RWPE2 (cell line): ENCODE measurements at places on chromosomes 7 and 10.

- H3K4me1 ChIP-seq: peaks cover 35% of the 10 kb centered on the region
- no peak within 1 kb of the TSS for H3K4me3 ChIP-seq
- DNase-seq: no peak
- no peaks in the 10 kb centered on the region for H3K36me3 ChIP-seq
- H3K27ac ChIP-seq: peak within 1 kb of the TSS; percentile 57
Measured at GRCh38 chr10:73590881-73591799, at the start of gene USP54. USP54 (minus strand) TSS chr10:73591342; CDS start chr10:73575658, 15,684 bp downstream.

- H3K4me1 ChIP-seq: no peaks in the 10 kb centered on the region
- no peak for DNase-seq
- no peaks in the 10 kb centered on the region for H3K36me3 ChIP-seq
- no peak overlapping the region for H3K4me3 ChIP-seq
- no peaks in the 10 kb centered on the region for H3K27me3 ChIP-seq
- no peak overlapping the region for H3K27ac ChIP-seq
Measured at GRCh38 chr10:76190634-76191270, 759.3 kb downstream of the LRMDA start.

- H3K27ac ChIP-seq: no peak overlapping the region
- peaks cover 7% of the 10 kb centered on the region for H3K36me3 ChIP-seq
- DNase-seq: no peak
- H3K4me1 ChIP-seq: peaks cover 29% of the 10 kb centered on the region
Measured at GRCh38 chr7:55556031-55556430, 16.3 kb downstream of the VOPP1 start.

DNA sequence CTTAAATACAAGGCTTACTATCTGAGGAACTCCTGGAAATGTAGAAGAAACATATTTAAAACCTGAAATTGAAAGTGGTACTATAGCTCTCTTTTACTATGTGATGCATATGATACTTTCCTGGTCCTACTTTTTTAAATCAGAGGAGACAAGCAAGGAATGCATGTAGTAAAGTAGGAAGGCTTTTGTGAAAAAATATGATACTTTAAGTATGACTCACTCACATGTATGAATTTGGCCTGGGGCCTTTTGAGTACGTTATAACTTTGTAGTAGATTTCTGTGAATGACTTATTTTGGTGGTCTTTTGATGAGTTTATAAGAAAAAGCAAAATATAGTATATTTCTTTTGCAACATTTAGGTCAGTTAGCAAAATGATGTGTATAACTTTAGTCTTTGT is 53.8 kb downstream of the TAX1BP1 start:
- no peak overlapping the region for H3K4me3 ChIP-seq
- no peak for DNase-seq
- H3K27me3 ChIP-seq: no peaks in the 10 kb centered on the region
- H3K4me1 ChIP-seq: no peaks in the 10 kb centered on the region

DNA sequence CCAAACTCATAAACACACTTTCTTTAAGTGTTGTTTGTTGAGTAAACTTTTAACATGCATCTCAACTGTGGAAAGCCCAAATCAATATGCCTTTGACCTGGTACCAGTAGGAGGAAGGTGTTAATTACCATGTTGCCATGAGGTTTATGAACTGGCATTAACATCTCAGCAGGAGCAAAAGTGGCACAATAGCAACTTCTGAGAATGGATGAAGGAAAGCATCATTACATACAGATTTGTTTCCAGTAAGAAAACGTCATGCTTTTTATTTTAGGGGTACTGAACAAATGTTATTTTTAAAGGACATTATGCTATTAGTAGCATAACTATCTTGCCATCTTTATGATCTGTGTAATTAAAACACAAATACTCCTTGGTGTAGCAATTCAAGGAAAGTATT is 51.1 kb downstream of the ARMC3 start:
- H3K4me3 ChIP-seq: no peak overlapping the region
- no peaks in the 10 kb centered on the region for H3K36me3 ChIP-seq
- no peak for DNase-seq
- H3K27ac ChIP-seq: no peak overlapping the region
- H3K4me1 ChIP-seq: no peaks in the 10 kb centered on the region

DNA sequence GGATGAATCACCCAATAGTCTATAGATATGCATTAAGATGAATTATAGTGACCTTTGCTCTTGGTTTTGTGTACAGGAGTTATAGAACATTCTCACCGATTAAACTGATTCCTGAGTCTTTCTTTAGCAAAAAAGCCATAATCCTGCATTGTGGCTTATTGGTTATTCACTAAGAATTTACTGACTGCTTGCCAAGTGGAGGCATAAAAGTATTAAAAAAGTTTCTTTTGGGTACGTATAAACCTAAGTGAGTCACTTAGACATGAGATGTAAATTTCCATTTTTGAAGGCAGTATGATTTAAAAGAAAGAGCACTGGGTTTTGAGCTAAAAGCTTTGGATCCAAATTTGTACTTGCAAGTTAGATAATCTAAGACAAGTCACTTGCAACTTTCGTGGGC is 100.7 kb downstream of the CDK6 start:
- no peak overlapping the region for H3K4me3 ChIP-seq
- H3K27me3 ChIP-seq: no peaks in the 10 kb centered on the region
- H3K36me3 ChIP-seq: peaks cover 19% of the 10 kb centered on the region
- H3K27ac ChIP-seq: peak overlapping the region; percentile 21

DNA sequence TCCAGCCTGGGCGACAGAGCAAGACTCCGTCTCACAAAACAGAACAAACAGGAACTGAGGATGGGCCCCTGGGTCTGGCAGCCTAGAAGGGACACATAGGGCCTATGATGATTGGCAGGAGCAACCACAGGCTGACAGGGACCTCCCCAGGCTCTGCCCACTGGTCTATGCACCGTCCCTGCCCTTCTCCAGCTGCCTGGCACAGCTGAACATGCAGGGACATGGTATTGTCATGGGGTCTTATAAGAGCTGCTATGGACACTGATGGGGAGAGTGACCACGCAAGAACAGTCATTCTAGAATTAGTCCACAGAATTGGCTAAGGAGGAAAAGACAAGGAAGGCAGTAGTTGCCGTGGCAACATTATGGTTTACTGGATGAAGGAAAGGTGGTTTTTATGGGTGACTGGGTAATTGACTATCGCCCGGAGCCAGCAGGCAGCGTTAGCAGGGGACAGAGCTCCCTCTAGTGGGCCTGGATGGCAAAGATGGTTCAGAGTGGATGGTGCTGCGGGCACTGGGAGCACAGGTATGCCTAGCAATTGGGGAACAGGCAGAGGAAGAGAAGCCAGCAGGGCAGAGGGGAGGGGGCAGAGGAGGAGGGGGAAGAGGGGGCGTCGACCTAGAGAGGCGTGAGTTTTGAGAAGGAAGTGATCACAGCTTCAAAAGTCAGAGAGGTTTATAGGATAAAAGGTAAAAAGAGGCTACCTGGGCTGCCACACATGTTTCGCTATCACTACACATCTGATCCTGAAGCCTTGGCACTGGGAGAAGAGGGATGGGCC is 7.8 kb upstream of the TRIM56 start:
- H3K27ac ChIP-seq: no peak overlapping the region
- no peaks in the 10 kb centered on the region for H3K4me1 ChIP-seq
- no peaks in the 10 kb centered on the region for H3K27me3 ChIP-seq
- H3K4me3 ChIP-seq: no peak overlapping the region
- DNase-seq: peak; percentile 78

- H3K4me3 ChIP-seq: no peak overlapping the region
- peaks cover 3% of the 10 kb centered on the region for H3K36me3 ChIP-seq
- no peaks in the 10 kb centered on the region for H3K27me3 ChIP-seq
- no peak for DNase-seq
- H3K27ac ChIP-seq: no peak overlapping the region
- peaks cover 4% of the 10 kb centered on the region for H3K4me1 ChIP-seq
Measured at GRCh38 chr7:139650429-139651100, 127.1 kb downstream of the CLEC2L start.

GRCh38 chr10:12644380-12645144 is 295.2 kb downstream of the CAMK1D start:
- DNase-seq: no peak
- no peaks in the 10 kb centered on the region for H3K4me1 ChIP-seq
- H3K4me3 ChIP-seq: no peak overlapping the region
- no peaks in the 10 kb centered on the region for H3K36me3 ChIP-seq

- no peak overlapping the region for H3K4me3 ChIP-seq
- no peaks in the 10 kb centered on the region for H3K36me3 ChIP-seq
- DNase-seq: no peak
- no peaks in the 10 kb centered on the region for H3K27me3 ChIP-seq
Measured at GRCh38 chr7:30913821-30914515, 2.3 kb downstream of the AQP1 start.

- no peak for DNase-seq
- H3K27ac ChIP-seq: no peak overlapping the region
- no peak overlapping the region for H3K4me3 ChIP-seq
- no peaks in the 10 kb centered on the region for H3K4me1 ChIP-seq
- no peaks in the 10 kb centered on the region for H3K36me3 ChIP-seq
Measured at GRCh38 chr10:47253651-47254375, 46.2 kb upstream of the GDF10 start.

- H3K27me3 ChIP-seq: peaks cover 2% of the 10 kb centered on the region
- H3K4me1 ChIP-seq: no peaks in the 10 kb centered on the region
- no peaks in the 10 kb centered on the region for H3K36me3 ChIP-seq
- H3K27ac ChIP-seq: no peak overlapping the region
- H3K4me3 ChIP-seq: no peak overlapping the region
Measured at GRCh38 chr7:117565226-117565625, 85.4 kb downstream of the CFTR start.

DNA sequence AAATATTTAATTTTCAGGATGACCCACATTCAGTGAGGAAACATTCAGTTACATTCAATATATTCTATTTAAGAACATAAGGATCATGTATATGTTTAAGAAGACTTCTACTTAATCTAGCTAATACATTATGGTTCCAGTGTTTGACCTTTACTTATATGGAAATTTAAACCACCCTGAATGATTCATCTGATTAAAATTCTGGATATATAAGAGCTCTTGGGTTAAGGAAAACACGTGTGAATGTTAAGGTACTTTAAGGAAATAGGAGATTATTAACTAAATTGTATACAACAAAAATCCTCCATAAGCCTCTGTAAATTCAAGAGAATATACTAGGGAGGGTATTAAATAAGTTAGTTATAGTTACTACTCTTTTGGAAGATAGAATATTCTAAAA is 40.9 kb downstream of the HDAC9 start:
- H3K4me3 ChIP-seq: no peak overlapping the region
- no peaks in the 10 kb centered on the region for H3K4me1 ChIP-seq
- no peak overlapping the region for H3K27ac ChIP-seq
- no peaks in the 10 kb centered on the region for H3K27me3 ChIP-seq
- DNase-seq: no peak

GRCh38 chr7:148589640-148590039 is 926 bp upstream of the C7orf33 start:
- H3K27me3 ChIP-seq: no peaks in the 10 kb centered on the region
- DNase-seq: no peak
- no peaks in the 10 kb centered on the region for H3K4me1 ChIP-seq
- no peak overlapping the region for H3K27ac ChIP-seq
